ELR (cell line): ENCODE measurements at places on chromosomes 2 and 18.

DNA sequence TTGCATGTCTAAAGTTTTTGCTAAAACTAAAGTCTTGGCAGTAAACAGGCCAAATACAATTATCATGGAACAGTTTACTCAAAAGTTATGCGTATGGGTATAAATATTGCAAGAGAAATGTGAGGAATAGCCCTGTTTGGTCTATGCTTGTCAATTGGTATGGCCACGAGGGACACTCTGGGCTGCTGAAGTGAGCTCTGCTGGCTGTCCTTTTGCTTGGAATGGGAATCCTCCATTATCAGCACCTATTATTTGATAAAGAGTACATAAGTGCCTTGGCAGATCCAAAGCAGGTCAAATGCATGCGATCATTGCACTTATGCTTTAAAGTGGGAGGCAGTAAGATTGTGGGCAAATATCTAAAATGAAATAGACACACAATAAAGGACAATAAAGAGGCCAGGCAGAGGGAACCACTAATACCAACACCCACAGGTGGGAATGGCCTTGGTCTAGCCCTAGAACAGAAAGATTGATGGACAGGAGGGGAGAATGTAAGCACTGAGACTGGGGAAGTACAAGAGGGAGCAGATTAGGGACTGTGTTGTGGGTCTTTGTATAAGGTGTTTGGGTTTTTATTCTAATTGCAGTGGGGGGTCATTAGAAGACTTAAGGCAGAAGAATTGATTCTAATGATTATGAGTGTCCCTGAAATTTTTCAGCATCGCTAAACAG lies 60.0 kb upstream of the NOSTRIN start:
- no peak for DNase-seq

- peak; percentile 20 for DNase-seq
Measured at GRCh38 chr2:30293303-30293921, 62.1 kb downstream of the LBH start.

DNA sequence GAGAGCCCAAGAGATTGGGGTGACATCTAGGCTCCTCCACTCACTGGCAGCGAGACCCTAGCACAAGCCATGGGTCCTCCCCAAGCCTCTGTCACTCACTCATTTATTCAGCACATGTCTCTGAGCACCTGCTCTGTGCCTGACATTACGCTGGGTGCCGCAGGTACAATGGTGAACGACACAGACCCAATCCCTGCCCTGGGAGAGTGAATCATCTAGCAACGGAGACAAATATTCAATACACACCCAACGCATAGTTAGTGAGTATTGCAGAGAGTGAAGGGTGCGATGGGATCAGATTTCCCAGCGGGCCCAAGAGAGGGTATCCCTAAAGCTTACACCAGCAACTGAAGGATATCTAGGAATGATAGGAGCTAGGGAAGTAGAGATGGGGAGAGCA lies 45.5 kb downstream of the ZFP36L2 start:
- no peak for DNase-seq

DNA sequence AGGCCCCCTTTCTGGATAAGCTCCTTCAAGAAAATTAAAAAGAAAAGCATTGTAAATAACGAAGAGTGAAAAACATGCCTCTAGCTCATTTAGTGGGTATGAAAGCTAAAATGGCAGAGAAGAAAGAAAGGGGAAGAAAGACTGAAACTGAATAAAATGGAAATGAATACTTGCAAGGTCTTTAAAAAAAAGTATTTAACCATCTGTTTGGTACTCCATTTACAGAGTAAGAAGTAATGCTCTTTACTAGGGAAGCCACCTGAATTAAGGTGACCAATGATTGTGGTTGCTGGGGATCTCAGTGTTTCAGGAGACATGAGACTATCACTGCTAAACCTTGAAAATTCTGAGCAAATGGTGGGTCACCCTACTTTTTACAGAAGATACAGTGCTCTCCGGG lies 17.7 kb upstream of the ARL5A start:
- DNase-seq = no peak

- no peak for DNase-seq
Measured at GRCh38 chr2:15316370-15316814, 244.7 kb downstream of the NBAS start.

DNA sequence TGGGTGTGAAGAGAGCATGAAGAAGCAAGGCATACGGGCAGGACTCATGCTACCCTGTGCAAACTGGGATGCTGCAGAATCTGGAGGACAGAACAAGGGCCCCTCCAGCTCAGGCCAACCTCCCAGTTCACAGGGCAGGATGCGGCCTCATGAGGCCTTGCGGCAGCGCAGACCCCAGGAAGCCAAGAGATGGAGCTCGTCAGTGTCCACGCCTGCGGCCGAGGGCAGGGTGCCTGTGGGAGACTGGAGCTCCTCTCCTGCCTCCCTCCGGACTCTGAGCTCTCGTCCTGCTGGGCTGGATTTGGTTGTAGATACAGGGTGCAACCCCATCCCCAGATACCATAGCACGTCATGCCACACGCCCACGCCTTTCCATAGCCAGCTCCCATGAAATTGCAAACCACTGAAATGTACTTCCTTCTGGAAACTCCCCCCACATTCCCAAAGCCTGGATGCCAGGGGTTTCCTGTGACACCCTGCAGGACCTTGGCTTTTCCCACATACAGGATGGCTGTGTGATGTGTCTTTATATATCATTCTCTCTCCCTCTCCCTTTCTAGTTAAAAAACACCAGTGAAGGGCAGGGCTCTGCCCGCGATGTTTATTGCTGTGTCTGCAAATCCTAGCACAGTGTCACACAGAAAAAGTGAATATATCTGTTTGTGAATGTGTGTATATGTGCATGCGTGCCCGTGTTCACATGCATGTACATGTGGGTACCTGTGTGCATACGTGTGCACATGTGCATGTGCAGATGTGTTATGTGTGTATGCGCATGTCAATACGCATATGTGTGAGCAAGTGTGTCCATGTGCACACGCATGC lies 12.3 kb upstream of the SNTG2 start:
- no peak for DNase-seq

DNA sequence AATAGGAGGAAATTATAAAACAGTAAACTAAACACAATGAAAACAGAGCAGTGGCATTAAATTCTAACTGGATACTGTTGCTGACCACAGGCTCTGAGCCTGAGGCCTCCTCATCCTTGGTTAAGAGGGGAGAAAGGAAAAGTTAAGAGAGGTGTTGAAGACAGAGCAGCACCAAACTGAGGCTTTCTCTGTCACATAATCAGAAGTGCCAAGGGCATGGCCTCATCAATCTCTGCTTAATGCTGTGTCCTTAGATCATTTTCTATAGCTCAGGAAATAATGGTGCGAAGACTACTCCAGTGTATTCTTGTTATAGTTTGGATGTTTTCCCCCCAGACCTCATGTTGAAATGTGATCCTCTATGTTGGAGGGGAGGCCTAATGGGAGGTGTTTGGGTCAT lies 160.9 kb upstream of the SLC1A4 start:
- DNase-seq = no peak

- DNase-seq = peak; percentile 54
Measured at GRCh38 chr2:169221745-169222369, 140.5 kb downstream of the LRP2 start.
